Activated naive CD4-positive, alpha-beta T cell treated with anti-CD3 and anti-CD28 coated beads, Interleukin-2, amount 50 U/mL, for 72 hours (primary cell): ENCODE measurements at places on chromosomes 16 and 17. TPM values are rescaled to one million over a fixed set of nuclear protein-coding genes. Genes with fewer than 3 reads are reported as not detected.

TAOK2 gene
- 52.7 TPM for total RNA-seq

ZNF624 gene
- total RNA-seq: 7.2 TPM

KRT12 gene
- not detected for total RNA-seq

ATP2A3 gene
- total RNA-seq: 83.0 TPM

NHERF2 gene
- 0.82 TPM for total RNA-seq

TBC1D28 gene
- not detected for total RNA-seq

CCL8 gene
- not detected for total RNA-seq
